ENCODE measurements at places on chromosomes 12 and 14.

DNA sequence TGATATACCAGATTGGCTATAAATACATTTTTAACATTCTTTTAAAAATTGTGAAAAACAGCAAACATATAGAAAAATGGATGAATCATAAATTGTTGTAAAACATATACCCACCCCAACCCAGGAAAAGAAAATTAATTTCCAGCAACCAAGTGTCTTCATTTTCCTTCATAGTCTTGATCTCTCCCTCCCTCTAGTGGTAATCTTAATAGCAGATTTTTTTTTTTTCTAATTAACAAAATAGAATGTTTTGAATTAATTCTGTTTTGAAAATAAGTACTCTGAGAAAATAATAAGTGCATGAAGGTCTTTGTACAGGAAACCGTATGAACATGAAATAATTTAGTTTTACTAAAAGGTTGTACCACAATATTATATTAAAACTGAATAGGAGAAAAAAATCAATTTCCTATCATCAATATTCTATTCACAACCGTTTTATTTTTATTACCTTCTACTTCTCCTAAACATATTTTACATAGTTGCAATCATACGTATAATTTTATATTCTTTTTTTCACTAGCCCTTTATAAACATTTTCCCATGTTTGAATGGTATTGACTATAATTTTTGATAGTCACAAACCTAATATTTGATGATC, 7.0 kb downstream of the ETNK1 start:
- H3K27ac ChIP-seq: no peak overlapping the region
- no peak overlapping the region for H3K4me3 ChIP-seq
- peaks cover 30% of the 10 kb centered on the region for H3K36me3 ChIP-seq
- H3K27me3 ChIP-seq: no peaks in the 10 kb centered on the region

- H3K36me3 ChIP-seq: peaks cover 24% of the 10 kb centered on the region
These were observed 109.1 kb upstream of the BCAT1 start for GRCh38 chr12:25058012-25058411.

DNA sequence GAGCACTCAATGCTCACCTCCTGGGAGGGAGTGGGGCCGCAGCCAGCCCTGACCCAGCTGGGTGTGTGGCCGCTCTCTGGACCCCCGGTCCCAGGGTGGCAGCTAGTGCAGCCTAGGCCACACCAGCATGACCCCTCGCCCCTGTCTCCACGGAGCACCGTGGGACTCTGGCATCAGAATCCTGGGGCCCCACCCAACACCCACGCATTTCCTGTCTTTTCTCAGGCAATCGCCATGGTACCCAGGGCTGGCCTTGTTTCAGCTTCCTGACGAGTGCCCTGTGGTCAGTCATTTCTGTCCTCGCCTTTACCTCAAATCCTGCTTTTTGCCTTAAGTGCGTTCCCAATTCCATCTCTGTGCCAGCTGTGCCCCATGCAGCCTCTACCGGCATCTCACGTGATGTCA, 15.9 kb downstream of the PACS2 start:
- H3K36me3 ChIP-seq: no peaks in the 10 kb centered on the region
- no peaks in the 10 kb centered on the region for H3K27me3 ChIP-seq
- peaks cover 33% of the 10 kb centered on the region for H3K4me1 ChIP-seq
- H3K27ac ChIP-seq: no peak overlapping the region
- no peak for DNase-seq

GRCh38 chr12:114817571-114818425, 133.8 kb upstream of the TBX3 start:
- no peaks in the 10 kb centered on the region for H3K27me3 ChIP-seq
- H3K4me1 ChIP-seq: no peaks in the 10 kb centered on the region
- no peak overlapping the region for H3K4me3 ChIP-seq
- no peak overlapping the region for H3K27ac ChIP-seq

- H3K4me3 ChIP-seq: no peak overlapping the region
- H3K4me1 ChIP-seq: no peaks in the 10 kb centered on the region
- no peak overlapping the region for H3K27ac ChIP-seq
- DNase-seq: no peak
- peaks cover 26% of the 10 kb centered on the region for H3K36me3 ChIP-seq
These were observed 57.1 kb downstream of the MARK3 start for GRCh38 chr14:103442288-103442687.

- no peak overlapping the region for H3K4me3 ChIP-seq
- no peak for DNase-seq
- H3K36me3 ChIP-seq: no peaks in the 10 kb centered on the region
- H3K4me1 ChIP-seq: no peaks in the 10 kb centered on the region
These were observed 315.2 kb upstream of the G2E3 start for GRCh38 chr14:30243805-30244204.

GRCh38 chr14:91869556-91869955, 2.2 kb upstream of the TC2N start:
- peak overlapping the region; percentile 57 for H3K4me3 ChIP-seq
- H3K27ac ChIP-seq: peak overlapping the region; percentile 95
- no peaks in the 10 kb centered on the region for H3K27me3 ChIP-seq
- H3K36me3 ChIP-seq: peaks cover 26% of the 10 kb centered on the region

DNA sequence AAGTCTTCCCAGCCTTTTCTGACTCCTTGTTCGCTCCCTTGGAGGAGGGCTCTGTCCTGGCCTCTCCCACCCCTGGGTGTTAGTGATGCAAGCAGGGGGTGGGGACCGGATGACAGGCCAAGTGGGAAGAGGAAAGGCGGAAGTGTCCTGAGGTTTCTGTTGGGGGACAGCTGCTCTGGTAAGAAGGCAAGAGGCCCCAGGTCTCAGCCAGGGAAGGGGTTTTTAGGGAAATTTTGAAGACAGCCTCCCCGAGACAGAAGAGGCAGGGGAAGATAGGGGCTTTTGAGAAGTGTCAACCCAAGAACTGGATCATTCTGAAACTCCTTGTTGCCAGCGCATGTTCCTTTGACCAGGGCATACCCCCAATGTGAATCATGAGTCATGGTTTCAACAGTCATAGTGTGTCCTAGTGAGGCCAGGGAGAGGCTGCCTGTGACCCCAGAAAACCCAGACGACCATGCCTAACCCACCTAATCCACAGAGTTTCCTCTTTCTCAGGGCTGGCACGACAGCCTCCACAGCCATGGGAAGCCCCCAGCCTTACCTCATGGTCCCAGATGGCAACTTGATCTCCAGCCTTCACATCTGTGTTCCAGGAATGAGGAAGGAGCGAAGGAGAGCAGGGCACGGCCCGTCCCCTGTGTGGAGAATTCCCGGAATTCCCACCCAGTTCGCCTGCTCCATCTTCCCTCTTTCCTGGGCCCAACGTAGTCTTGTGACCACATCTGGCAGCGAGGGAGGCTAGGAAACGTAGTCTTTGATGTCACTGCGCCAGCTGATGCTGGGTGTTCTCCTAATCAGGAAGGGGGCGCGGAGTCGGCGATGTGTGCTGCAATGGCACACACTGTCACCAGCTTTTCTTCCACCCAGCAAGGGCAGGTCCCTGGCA, 4.9 kb upstream of the GPR132 start:
- peaks cover 62% of the 10 kb centered on the region for H3K4me1 ChIP-seq
- H3K27me3 ChIP-seq: peaks cover 7% of the 10 kb centered on the region
- DNase-seq: peak; percentile 55
- H3K27ac ChIP-seq: peak overlapping the region; percentile 76
- H3K36me3 ChIP-seq: peaks cover 2% of the 10 kb centered on the region

- no peaks in the 10 kb centered on the region for H3K36me3 ChIP-seq
- DNase-seq: no peak
- H3K4me3 ChIP-seq: no peak overlapping the region
- H3K27me3 ChIP-seq: peaks cover 28% of the 10 kb centered on the region
- no peaks in the 10 kb centered on the region for H3K4me1 ChIP-seq
- no peak overlapping the region for H3K27ac ChIP-seq
These were observed 138.6 kb upstream of the VRK1 start for GRCh38 chr14:96658611-96659010.

Measured in activated CD8-positive, alpha-beta T cell treated with anti-CD3 and anti-CD28 coated beads, Interleukin-2, amount 10 ng/mL, durations not matched to agents 7 days and 5 days (primary cell).